Fibroblast of mammary gland (primary cell): ENCODE measurements at places on chromosomes 5 and 9.

DNA sequence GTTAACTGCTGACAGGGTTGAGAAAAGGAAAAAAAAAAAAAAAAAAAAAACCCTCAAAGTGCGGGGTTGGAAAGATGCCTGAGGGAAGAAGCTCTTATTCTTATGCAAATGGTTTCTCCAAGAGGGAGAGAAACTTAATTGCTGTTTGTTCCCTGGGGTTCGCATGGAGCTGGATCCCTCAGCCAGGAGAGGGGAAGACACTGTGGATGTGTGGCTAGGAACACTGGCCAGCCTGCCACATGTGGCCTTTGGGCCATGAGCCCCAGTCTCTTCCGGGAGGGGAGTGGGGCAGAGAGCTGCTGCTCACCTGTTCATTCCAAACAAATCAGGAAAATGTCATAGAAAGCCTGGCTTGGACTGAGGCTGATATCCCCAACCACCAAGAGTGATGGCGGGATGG, 9.4 kb upstream of the SCGB3A2 start:
- DNase-seq, result no peak

DNA sequence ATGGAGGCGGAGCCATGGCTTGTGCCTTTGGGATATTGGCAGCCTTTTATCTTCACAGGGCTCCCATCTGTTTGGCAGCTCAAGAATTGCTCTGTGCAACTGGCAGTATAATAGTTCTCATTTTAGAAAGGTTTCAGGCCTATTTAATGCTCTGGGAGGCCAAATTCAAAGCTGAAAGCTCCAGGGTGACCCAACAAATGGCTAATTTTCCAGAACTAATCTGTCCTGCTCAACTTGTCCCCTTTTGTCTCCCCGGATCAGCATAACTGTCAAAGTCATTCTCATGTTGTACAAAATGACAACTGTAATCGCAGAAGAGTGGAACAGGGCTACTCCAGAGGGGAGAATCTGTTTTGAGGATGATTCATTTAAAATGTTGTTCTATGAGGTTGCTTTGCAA, 52.6 kb upstream of the CXCL14 start:
- DNase-seq, result no peak

DNA sequence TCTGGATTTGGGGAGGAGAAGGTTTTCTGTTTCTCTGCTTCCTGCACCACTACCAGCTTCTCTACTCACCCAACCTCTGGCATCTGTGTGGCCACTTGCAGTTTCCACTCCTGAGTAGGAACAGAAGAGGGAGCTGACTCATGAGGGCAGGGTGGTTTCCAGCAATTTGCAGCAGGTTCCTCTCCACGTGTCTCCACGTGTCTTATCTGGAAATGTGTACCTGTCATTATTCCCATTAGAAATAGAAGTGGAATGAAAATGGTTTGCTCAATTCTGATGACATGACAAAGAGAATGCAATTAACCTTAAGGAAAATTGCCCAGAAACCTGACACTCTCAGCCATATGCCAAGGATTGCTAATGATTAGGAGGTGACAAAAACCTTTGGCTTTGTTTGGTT, 33.0 kb downstream of the EGFLAM start:
- DNase-seq, result no peak

DNA sequence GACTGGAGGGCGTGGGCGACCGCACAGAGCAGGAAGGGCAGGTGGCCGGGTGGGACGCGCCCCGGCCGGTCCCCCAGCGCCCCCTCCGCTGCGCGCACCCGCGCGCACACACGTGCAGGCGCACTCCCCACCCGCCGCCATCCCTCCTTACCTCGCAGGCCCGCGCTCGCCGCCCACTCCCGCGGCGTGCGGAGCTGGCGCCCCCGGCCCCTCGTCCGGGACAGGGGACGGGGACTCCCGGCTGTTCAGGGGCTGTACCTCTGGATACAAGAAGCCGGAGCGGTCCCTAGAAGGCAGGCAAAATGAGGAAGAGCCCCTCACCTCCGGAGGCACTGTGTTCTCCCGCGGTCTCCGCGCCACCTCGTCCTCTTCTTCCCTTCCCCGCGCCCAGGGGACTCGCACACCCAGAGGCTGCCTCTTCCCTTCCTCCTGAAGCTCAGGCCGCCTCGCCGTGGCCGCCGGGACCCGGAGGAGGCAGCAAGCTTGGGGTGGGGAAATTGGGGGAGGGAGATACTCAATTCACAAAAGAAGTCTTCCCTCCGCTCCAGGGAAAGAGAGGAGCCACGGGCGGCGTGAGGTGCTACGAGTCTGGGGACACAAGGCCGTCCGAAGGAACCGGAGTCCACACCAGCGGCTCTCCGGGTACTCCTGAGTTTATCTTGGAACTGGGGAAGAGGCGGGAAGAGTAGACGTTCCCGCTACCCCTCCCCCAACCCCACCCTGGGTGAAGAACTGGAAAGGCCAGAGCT, 1.4 kb upstream of the GABRB2 start:
- no peak for DNase-seq

DNA sequence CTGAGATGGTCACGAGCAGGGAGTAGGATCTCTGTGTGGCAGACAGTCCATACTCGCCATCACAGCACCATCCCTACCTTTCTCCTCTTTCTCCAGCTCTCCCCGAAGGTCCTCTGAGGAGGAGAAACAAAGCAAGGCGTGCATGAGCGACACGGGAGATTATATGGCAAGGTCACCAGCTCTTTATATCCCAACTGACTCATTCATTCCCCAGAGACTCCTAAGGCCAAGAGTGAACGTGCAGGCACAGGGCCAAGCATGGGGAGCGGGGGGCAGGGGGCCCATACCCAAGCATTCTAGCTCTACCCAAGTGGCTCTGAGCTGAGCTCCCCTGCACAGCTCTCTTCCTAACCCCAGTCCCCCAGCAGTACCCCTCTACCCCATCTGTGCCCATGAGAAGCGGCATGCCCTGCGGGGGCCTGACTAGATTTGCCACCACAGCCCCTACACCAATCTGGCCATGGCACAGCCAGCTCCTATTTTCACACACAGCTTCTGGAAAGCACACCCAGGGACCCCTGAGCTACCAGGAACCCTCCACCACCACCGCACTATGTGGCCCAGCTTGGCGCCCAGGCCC, 6.8 kb downstream of the TRIM7 start:
- DNase-seq, result no peak

- DNase-seq, result peak; percentile 65
Measured at GRCh38 chr9:17810728-17811571, 232.1 kb downstream of the SH3GL2 start.

DNA sequence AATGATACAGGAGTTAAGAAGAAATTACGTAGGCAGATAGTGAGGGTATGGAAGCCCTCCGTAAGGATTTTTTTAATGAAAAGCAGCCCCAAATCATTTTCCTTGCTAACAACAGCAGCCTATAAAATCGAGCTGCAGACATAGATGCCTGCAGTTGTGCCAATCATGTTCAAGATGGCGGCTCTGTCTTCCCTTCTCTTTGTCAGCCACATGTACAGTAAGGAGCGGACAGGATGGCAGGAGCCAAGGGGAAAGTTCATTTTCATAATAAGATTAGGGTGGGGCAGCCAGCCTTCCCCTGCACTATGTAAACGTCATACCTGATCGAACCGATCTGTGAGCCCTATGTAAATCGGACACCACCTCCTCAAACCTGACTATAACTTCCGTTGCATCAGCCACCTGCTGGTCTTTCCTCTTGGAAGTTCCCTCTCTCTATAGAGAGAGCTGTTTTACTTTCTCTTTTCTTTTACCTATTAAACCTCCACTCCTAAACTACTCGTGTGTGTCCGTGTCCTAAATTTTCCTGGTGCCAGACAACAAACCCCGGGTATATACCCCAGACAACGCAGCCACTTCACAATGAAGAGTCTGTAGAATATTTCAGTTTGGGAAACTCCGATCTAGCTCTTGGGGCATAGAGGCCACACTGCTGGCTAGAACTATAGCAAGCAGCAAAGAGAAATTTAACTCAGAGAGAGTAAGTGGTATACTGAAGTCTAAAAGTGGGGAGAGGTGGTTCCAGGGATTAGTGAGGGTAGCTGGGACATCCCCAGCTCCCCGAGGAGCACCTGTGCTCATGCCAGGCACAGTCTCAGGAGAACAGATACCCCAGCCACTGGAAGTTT, 20.8 kb upstream of the SLC24A2 start:
- DNase-seq, result no peak

DNA sequence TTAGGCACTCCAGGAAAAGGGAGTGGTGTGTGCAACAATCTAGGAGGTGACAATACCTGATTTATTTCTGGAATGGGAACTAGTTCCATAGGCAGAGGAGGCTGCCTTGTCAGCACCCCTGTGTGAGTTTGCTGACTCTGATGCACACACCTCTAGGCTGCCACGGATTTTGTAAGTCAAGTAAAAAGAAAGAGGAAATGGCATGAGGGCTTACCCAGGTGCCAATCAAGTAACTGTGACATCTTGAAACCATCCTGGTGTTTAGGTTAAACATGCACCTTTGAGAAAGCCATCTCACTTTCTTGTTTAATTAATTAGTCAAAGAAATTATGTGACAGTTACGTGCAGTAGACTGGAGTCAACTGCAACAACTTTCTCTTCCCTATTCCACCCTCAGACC, 32.3 kb upstream of the FAM81B start:
- DNase-seq, result no peak

GRCh38 chr5:176157656-176158055, 80.6 kb upstream of the SIMC1 start:
- peak; percentile 75 for DNase-seq

- DNase-seq, result no peak
Measured at GRCh38 chr9:113503131-113503541, 39.6 kb downstream of the RGS3 start.

DNA sequence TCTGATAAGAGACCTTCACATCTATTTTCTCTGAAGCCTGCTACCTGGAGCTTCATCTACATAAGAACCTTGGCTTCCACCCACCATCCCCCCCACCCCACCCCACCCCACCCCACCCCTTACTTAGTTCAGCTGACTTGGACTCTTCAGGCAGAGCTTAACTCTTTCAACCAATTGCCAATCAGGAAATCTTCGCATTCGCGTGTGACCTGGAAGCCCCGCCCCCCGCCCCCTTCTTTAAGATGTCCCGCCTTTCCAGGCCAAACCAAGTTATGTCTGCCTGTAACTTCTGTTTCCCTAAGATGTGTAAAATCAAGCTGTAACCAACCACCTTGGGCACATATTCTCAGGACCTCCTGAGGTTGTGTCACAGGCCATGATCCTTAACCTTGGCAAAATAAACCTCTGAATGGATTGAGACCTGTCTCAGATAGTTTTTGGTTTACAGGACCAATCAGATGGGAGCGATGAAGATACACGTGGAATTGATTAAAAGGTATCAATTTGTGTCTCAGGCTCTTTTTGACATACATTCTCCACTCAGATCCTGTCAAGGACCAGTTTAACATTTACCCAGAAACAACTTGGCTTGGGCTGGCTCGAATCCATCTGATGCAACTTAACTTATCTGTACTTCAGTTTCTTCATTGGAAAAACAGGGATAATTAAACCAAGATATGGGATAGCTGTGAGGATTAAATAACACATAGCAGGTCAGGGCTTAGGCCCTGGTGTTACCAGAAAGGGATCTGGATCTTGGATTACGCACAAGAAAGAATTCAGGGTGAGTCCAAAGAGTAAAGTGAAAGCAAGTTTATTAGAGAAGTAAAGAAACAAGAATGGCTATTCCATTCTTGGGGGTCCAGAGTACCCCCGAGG, 43.6 kb downstream of the GALNT12 start:
- DNase-seq, result no peak

- no peak for DNase-seq
Measured at GRCh38 chr5:132665574-132666080, 7.7 kb downstream of the IL13 start.

DNA sequence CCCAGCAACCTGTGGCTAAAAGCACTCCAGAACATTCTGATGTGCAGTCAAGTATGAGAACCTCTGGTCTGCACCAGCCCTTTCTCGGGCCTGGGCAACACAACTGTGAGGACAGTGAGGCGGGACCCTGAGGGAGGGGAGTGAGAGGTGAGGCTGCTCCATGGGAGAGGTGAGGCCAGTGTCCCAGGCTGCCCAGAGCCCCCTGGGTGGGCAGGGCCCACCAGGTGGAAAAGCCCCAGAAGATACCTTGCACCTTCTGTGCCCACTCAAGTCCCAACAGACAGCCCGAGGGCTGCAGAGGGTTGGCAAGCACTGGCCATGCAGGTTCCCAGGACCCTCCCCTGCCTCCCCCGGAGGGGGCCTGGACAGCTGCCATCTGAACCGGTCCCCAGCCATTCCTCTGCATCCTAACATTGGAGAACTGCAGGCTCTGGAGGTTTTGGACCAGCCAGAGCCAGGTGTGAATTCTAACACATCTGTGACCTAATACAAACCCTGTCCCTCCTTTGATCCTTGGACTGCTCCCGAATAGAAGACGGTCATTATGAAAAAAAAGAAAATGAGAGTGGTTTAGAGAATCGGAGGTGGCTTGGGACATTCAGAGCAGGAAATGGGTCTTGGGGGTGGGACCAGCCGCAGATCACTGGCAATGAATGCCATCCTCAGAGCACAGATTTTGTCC, 57.0 kb downstream of the DUSP1 start:
- no peak for DNase-seq

GRCh38 chr5:39411061-39411460, 13.7 kb downstream of the DAB2 start:
- DNase-seq, result peak; percentile 81

DNA sequence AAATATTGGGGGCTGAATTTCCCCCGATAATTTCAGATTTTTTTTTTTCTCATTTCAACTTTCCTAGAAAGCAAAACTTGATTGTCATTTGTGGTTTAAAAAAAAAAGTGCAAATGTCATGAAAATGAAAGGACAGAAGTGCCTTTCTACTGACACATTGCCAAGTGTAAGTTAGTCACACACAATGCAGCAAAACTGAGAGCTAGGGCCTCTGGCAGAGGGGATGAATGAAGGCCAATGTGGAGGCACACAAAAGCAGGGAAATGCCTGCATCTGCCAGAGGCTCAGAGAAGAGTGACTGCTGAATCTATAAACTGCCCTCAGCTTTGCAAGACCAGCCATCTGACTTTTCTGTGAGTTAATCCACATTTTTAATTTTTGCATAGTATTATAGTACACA, 6.8 kb upstream of the IFNA5 start:
- DNase-seq, result no peak

DNA sequence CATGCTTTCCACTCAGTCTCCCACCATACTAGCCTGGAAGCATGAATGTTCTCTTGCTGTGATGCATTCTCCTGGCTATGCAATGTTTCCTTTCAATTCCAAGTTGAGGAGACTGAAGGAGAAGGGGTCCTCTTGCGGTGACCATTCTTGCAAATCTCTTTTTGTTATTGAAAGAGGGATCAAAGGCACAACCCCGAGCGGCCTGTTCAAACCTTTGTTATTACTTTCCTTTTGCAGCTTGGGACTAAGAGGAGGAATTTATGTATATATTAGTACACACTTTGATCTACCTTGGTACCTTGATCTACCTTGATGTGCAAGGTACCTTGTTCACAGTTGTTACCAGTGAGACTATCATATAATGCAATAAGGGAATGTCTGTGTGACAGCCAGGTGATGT, 147.3 kb downstream of the KCTD16 start:
- DNase-seq, result no peak

DNA sequence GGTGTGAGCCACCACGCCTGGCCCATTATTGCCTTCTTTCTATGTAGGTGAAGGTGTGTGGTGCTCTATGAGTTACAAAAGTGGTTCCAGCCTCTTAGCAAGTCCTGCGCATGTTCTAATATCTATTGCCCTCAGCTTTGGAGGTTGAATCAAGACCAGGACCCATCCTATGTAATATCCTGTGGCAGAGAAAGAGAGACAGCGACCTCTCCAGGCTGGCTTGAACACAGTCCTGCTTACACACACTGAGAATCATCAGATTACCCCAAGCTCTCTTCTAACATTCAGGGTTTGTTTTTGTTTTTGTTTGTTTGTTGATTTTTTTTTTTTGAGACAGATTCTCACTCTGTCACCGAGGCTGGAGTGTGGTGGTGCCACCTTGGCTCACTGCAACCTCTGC, 94.7 kb upstream of the OSMR start:
- peak; percentile 28 for DNase-seq

- no peak for DNase-seq
Measured at GRCh38 chr5:94355811-94356210, 262.6 kb downstream of the KIAA0825 start.
